ENCODE measurements at places on chromosomes 6 and 20. TPM values are rescaled to one million over a fixed set of nuclear protein-coding genes. Genes with fewer than 3 reads are reported as not detected.

DNA sequence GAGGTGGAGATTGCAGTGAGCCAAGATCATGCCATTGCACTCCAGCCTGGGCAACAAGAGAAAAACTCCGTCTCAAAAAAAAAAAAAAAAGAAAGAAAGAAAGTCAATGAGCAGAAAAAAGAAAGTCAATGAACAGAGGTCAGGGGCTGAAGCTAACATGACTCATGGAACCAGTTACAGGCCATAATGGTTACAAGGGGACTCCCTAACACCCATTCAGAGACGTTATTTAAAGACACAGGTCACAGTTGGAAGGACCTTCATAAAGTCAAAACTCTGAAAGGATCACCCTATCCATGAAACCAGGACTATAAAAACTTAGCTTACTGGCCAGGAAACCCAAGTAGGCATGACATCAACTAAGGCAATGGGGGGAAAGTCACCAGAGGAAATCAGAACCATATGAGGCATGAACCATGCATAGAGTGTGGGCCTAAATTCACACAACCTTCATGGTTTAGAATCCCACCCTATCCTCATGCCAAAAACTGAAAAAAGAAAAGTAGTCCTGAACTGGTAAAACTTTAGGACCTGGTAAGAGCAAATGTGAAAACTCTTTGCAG, 18.2 kb downstream of the FBXL4 start:
- H3K4me3 ChIP-seq, result no peak overlapping the region
- no peak overlapping the region for H3K27ac ChIP-seq
- no peaks in the 10 kb centered on the region for H3K27me3 ChIP-seq
- no peak for DNase-seq
- H3K4me1 ChIP-seq, result peaks cover 40% of the 10 kb centered on the region
- peaks cover 56% of the 10 kb centered on the region for H3K36me3 ChIP-seq

DNA sequence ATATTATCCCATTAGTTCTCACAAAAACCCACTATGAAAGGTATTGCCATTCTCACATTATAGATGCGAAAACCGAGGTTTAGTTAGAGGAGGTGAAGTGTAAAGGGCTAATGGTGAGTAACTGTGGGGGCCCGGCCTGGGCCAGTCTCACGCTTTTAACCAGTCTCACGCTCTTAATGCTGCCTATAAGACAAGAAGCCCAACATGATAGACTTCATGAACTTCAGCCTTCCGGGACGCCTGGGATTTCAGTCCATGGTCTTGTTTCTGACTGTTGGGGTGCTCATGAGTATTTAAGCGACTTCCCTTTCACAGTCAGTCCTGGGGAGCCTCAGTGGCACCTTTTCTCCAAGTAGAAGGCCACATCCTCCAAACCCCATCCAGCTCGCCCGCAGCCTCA, 31.7 kb downstream of the AGPAT4 start:
- peaks cover 6% of the 10 kb centered on the region for H3K4me1 ChIP-seq
- H3K27me3 ChIP-seq, result no peaks in the 10 kb centered on the region
- H3K4me3 ChIP-seq, result no peak overlapping the region
- no peak overlapping the region for H3K27ac ChIP-seq

CST2 gene
- total RNA-seq, result not detected

- H3K4me3 ChIP-seq, result peak overlapping the region; percentile 81
- DNase-seq, result no peak
- H3K27me3 ChIP-seq, result no peaks in the 10 kb centered on the region
- peak overlapping the region; percentile 62 for H3K27ac ChIP-seq
- peaks cover 51% of the 10 kb centered on the region for H3K36me3 ChIP-seq
These were observed 1.5 kb downstream of the SERPINB1 start for GRCh38 chr6:2839982-2840748.

DNA sequence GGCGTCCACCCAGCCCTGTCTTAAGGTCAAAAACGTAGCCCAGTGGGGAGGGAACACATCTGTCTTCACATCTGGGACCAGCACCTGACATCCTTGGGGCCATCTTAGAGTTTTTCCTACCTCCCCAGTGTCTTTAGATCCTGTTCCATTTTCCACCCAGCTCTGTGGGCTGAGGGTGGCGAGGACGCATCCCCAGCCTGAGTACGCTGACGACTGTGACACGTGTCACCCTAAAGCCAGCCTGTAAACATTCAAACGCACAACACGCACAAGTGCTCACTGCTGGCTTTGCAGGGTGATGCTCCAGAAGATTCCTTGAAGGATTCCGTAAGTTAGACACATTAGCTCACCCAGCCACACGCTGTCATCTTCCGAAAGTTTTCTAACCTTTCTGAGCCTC, 215.9 kb downstream of the TAF4 start:
- H3K27me3 ChIP-seq, result no peaks in the 10 kb centered on the region
- no peaks in the 10 kb centered on the region for H3K4me1 ChIP-seq
- no peak overlapping the region for H3K4me3 ChIP-seq
- no peak overlapping the region for H3K27ac ChIP-seq
- DNase-seq, result no peak

PKHD1 gene
- not detected for total RNA-seq

IP6K3 gene
- not detected for total RNA-seq

EYS gene
- not detected for total RNA-seq

DNA sequence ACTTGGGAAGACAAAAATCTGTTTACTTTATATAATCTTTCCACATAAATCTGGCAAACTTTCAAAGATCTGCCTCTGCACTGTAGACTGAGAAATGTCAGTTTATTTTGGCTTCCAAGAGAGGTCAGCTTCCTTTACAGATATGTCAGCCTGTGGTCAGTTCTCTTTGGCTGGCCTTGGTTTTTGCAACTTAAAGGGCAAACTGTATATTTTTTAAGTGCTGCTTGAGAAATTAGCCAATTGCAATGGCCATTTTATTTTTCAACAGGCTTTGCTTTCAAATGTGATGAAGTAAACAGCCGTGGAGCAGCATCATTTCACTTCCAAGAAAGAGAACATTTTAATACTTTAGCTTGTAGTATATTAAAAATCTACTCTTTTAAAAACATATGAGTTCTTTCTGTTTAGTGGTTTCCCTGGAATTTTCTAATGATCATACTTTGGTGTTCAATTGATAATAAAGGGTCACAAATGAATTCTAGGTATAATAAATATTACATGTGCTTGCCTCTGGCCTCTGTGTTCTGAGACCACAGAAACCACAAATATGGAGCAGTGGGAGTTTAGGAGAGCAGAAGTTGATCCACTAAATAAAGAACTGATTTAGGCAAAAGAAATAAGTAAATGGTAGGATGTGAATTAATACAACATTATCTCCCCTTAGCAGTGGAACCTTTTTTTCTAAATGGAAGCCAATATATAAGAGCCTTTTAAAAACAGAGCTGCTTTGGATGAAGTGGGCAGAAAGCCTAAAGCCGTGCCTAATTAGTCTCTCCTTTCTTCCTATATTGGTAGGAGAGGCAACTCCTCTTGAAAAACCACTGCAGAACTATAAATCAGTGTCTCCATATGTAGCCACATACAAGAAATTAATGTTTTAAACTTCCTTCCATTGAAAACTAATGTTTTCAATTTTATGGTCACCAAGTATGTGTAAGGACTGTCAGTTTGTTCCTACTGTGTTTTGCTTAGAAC, 16.2 kb downstream of the ADGRB3 start:
- no peak overlapping the region for H3K4me3 ChIP-seq
- no peaks in the 10 kb centered on the region for H3K4me1 ChIP-seq
- DNase-seq, result no peak
- no peaks in the 10 kb centered on the region for H3K36me3 ChIP-seq
- H3K27ac ChIP-seq, result no peak overlapping the region

DNA sequence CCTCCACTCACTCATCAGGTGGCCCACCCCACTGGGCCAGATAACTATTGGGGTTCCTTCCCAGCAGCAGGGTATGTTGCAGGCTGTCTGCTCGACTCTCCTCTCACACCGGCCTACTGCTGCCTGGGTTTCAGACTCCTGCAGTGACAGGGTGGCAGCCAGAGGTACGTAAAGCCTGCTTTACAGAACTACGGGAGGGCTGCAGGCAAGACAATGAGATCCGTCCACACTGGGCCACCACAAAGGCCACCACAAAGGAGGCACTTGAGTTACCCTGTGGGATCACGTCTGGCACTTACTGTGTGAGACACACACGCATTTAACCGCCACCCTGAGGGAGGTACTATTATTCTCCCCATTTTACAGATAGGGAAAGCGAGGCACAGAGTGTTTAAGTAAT, 78.5 kb downstream of the NFATC2 start:
- no peak overlapping the region for H3K27ac ChIP-seq
- no peaks in the 10 kb centered on the region for H3K27me3 ChIP-seq
- no peak overlapping the region for H3K4me3 ChIP-seq
- peaks cover 1% of the 10 kb centered on the region for H3K4me1 ChIP-seq
- DNase-seq, result no peak

DNA sequence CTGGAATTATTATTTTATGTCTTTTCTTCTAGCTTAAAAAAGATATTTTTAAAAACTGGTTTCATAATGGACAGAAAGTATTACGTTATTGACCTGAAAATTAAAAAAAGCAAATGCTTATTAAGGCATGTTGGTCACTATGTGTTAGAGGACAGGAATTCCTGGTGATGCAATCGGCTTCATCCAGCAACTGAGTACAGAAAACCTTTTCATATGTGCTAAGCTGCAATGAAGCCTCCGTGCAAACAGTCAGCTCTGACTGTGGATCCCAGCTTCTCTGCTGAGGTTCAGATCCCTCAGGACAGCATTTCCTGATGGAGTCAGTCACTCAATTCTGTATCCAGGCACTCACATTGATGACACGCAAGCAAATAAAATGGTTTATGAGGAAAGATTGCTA, 22.7 kb upstream of the BMP2 start:
- no peak for DNase-seq
- H3K27ac ChIP-seq, result no peak overlapping the region
- no peak overlapping the region for H3K4me3 ChIP-seq
- no peaks in the 10 kb centered on the region for H3K27me3 ChIP-seq
- no peaks in the 10 kb centered on the region for H3K36me3 ChIP-seq
- H3K4me1 ChIP-seq, result no peaks in the 10 kb centered on the region

GRCh38 chr6:75893776-75894152, 144.7 kb downstream of the MYO6 start:
- no peak for DNase-seq
- H3K27me3 ChIP-seq, result no peaks in the 10 kb centered on the region
- H3K4me1 ChIP-seq, result no peaks in the 10 kb centered on the region
- H3K27ac ChIP-seq, result no peak overlapping the region

- no peak overlapping the region for H3K4me3 ChIP-seq
- peaks cover 2% of the 10 kb centered on the region for H3K4me1 ChIP-seq
- no peaks in the 10 kb centered on the region for H3K36me3 ChIP-seq
These were observed 32.3 kb upstream of the SLC23A2 start for GRCh38 chr20:5033566-5033965.

DNA sequence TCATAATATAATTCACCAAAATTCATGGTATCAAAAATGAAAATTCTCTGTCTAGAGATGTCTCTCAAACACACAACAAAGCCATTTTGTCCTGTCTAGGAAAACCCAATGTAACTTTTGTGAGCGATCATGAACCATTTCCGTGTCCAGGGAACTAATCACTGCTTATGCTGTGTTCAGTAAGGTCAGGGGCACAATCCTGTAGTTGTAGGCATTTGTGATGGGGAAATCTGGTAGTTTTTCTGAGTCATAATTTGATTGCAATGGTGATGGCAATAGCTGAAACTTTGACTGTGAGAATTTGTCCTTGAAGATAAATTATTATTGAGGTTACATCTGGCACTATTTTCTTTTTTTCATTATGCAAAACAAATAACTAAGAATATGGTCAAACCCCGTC, 21.0 kb upstream of the GCLC start:
- H3K4me1 ChIP-seq, result no peaks in the 10 kb centered on the region
- no peak for DNase-seq
- H3K4me3 ChIP-seq, result no peak overlapping the region
- no peak overlapping the region for H3K27ac ChIP-seq

- no peaks in the 10 kb centered on the region for H3K36me3 ChIP-seq
- H3K27me3 ChIP-seq, result peaks cover 7% of the 10 kb centered on the region
- H3K27ac ChIP-seq, result no peak overlapping the region
- DNase-seq, result no peak
These were observed 596.7 kb downstream of the EPM2A start for GRCh38 chr6:145138469-145139139.

GRCh38 chr6:27684264-27685211, 211.6 kb upstream of the ZNF184 start:
- peaks cover 52% of the 10 kb centered on the region for H3K27me3 ChIP-seq
- H3K27ac ChIP-seq, result peak overlapping the region; percentile 46
- H3K4me1 ChIP-seq, result peaks cover 33% of the 10 kb centered on the region
- H3K4me3 ChIP-seq, result peak overlapping the region; percentile 6

DNA sequence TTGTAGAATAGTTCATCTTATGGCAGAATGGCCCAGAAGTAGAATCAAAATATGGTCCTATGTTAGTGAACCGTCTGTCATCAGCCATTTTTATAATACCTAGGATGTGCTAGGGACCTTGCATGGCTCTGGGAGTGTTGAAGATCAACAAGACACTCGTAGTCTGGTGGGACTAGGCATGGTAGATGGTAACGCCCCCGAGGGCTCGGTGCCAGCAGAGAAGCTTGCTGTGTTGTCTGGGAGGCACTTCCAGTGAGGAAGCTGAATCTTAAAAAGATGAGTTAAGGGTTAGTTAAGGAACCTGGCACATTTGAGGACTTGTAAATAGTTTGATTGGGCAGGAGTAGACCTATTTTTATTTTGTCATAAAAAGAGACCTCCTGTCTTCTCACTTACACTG, 82.4 kb downstream of the MAP3K4 start:
- no peaks in the 10 kb centered on the region for H3K27me3 ChIP-seq
- peaks cover 14% of the 10 kb centered on the region for H3K36me3 ChIP-seq
- no peak overlapping the region for H3K4me3 ChIP-seq
- no peak for DNase-seq
- peaks cover 2% of the 10 kb centered on the region for H3K4me1 ChIP-seq
- no peak overlapping the region for H3K27ac ChIP-seq

DNA sequence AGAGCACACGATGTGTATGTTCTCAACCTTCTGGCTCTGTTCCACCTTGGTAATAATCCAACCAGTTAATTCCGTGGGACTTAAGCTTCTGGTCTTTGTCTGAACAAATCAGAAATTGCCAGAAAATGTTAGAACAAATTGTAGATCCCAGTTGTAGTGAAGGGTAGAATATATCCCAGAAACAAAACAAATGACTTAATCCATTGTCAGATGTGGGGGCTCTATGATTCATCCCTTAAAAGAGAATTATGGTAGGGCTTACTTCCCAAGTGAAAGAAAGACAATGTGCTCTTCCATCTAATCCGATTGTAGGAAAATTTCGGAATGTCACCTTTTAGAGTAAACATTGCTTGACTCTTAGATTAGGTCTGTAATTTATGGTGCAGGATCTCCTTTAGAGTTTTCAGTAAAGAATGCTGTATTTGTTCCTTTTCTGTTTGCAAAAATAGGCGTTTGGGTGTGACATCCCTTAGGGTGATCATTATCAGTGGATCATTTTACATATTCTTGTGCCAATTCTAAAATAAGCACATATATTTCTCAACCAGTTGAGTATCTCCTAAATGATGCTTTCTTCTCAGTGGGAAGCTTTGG, 234.5 kb upstream of the ZNF217 start:
- peak overlapping the region; percentile 72 for H3K4me3 ChIP-seq
- H3K27ac ChIP-seq, result no peak overlapping the region
- H3K36me3 ChIP-seq, result no peaks in the 10 kb centered on the region
- H3K27me3 ChIP-seq, result no peaks in the 10 kb centered on the region
- no peak for DNase-seq

B3GAT2 gene
- not detected for total RNA-seq
